ENCODE measurements at places on chromosomes 6 and 20.

DNA sequence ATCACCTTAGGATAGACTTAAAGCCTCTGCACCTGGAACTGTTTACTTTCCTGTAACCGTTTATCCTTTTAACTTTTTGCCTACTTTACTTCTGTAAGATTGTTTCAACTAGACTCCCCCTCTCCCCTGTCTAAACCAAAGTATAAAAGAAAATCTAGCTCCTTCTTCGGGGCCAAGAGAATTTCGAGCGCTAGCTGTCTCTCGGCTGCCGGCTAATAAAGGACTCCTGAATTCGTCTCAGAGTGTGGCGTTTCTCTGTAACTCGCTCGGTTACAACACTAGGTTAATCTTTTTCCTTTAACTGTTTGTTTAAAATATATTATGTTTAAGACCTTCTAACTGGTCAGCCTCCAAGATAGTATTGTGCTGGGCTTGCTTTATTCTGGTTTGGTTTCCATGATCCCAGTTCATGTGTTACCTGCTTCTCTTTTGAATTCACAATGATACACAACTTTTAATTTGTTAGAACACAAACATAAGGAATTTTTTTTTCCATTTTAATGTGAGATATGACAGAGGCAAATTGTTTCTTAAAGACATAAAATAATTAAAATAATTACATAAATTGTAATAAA is 8.7 kb upstream of the NQO2 start:
- ATAC-seq: no peak

- ATAC-seq: no peak
These were observed 5.1 kb upstream of the TUBB1 start for GRCh38 chr20:59013959-59014608.

- peak; percentile 58 for ATAC-seq
These were observed 1.0 kb upstream of the HCK start for GRCh38 chr20:32050851-32051556.

DNA sequence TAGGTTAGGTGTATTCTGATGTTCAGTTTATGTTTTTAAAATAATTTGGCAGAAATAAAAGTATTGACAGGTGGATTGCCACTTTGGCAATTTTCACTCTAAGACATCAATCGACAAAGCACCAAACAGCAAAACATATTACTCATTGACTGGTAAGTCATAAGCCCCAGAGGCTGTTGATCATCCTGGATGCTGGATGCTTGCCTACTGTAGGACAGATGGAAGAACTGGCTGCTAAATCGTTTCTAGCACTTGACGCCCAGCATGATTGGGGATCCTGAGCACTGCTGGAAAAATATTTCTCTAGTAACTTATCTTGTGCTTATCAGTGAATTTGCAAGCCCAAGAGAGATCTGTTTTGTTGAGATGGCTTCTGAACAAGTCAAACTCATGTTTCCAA is 1001.9 kb upstream of the FLRT3 start:
- ATAC-seq: no peak

DNA sequence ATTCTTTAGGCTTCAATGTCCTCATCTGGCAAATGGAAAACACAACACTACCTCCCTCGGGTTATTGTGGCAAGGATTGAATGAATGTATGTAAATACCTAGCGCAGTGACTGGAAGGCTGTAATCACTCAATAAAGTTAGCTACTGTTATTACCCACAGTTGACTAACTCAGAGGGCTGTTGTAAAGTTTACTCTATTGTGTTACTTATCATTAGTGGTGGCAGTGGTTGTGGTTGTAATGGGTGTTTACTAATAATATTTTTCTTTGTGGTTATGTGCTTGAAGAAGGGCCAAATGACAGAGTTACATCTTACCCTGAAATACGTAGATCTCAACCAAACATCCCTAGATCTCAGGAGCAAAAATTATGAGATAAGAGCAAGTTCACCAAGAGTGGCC is 42.0 kb upstream of the PXDC1 start:
- ATAC-seq: no peak

GRCh38 chr6:42086046-42087035 is 36.0 kb downstream of the TAF8 start:
- ATAC-seq: no peak

- no peak for ATAC-seq
These were observed 354.1 kb upstream of the ARID1B start for GRCh38 chr6:156423075-156423474.

DNA sequence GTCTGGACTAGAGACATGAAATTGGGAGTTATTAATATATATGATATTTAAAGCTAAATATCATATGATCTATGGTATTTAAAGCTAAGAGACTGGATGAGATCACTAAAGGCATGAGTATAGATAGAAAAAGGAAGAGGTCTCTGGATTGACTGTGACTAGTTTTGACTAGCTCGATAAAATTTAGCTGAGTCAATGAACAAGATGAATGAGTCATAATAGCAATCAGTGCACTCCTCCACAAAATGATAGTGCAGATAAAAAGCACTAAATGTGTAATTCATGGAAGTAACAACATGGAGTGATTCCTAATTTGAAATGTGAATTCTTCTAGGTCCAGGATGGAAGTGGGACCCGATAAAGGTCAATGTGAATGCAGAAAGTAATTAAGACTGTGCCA is 127.4 kb downstream of the PFDN4 start:
- no peak for ATAC-seq

DNA sequence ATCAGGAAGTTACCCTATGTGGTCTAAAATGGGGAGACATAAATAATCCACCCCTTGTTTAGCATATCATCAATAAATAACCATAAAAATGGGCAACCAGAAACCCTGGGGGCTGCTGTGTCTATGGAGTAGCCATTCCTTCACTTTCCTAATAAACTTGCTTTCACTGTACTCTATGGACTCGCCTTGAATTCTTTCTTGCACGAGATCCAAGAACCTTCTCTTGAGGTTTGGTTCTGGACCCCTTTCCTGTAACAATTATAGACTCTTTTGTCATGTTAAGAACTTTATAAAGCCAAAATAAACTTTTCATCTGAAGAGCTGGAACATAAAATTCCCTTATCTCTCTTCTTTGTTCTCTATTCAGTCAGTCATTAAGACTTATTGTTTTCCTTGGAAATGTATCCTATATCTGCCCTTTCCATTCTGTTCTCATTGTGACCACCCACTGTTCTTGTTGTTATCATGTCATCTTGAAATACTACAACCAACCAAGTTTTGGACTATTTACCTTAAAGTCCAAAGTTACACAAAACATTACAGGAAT is 29.3 kb upstream of the ZBTB24 start:
- ATAC-seq: no peak

All from stimulated activated memory B cell treated with anti-CD40 and anti-IgM and Interleukin-4, amounts not matched to agents 10 μg/mL and 1 μg/mL and 100 μg/mL, for 72 hours (primary cell).